ENCODE measurements at places on chromosomes 5 and 9.

DNA sequence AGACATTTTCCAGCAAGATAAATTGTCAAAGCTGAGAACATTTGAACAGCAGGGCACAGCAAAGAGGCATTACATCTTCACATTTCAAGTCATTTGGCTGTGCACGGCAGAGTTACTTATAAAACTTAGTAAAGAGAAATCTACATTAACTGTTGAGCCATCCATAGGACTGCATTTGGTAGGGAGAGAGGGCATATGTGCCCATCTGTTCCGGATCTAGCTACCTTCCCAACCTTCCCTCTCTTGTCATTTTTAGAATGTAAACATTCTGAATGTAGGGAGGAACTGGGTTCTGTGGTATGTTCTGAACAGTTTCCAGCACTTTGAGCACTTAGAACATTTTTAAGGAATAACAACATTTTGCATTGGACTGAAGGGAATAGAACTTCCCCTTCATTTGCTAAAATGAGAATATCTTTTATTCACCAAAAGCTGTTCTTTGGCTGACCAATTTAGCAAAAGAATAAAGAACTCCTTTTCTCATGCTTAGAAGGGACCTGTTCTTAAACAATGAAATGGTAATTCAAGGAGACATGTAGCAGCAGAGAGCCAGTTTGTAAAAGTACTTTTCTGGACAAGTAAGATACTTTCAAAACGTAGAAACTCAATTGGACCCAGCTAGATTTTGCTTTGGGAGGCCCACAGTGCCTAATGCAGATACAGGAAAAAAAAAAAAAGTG, 104.4 kb downstream of the CETN3 start:
- no peak for DNase-seq

DNA sequence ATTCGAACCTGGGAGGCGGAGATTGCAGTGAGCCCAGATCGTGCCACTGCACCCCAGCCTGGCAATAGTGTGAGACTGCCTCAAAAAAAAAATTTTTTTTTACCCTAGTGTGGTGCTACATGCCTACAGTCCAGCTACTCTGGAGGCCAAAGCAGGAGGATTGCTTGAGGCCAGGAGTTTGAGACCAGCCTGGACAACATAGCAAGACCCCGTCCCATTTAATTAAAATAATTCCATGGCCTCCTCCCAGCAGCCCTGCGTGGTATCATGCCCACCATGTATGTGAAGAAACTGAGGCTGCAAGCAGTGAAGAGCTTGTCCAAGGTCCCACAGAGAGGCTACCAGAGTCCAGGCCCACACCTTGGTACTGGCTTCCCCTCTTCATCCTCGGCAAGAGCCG, 19.4 kb upstream of the PHYHD1 start:
- no peak for DNase-seq

- DNase-seq: no peak
These were observed 364.1 kb downstream of the MAN2A1 start for GRCh38 chr5:110053824-110054223.

DNA sequence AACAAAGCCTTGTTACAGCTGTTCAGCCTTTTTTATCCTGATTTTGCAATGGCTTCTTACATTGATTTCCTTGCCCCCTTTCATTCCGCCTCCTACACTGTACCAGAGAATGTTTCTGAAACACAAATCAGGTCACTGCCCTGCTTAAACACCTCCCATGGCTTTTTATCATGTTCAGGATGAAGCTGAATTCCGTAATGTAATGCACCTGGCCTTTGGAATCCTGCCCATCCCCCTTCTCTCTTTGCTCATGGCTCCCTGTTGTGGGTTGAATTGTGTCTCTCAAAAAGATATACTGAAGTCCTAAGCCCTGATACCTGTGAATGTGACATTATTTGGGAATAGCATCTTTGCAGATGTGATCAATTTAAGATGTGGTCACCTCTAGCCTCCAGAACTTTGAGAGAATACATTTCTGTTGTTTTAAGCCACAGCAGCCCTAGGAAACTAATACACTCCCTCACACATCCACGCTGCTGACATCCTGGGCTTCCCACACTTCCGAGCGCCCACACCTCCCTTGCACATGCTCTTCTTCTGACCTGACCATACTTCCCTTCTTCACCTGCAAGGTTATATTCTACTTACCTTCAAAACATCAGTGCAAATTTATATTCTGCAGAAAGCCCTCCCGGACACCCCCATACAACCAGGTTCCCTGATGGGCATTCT, 101.2 kb downstream of the DNAH5 start:
- DNase-seq: no peak

- DNase-seq: no peak
These were observed 39.8 kb downstream of the ASS1 start for GRCh38 chr9:130484362-130485072.

GRCh38 chr5:90191352-90192045, 218.1 kb downstream of the CETN3 start:
- DNase-seq: no peak

GRCh38 chr5:173714551-173715428, 98.3 kb upstream of the BOD1 start:
- no peak for DNase-seq

GRCh38 chr5:10743951-10744350, 17.1 kb downstream of the DAP start:
- DNase-seq: no peak

DNA sequence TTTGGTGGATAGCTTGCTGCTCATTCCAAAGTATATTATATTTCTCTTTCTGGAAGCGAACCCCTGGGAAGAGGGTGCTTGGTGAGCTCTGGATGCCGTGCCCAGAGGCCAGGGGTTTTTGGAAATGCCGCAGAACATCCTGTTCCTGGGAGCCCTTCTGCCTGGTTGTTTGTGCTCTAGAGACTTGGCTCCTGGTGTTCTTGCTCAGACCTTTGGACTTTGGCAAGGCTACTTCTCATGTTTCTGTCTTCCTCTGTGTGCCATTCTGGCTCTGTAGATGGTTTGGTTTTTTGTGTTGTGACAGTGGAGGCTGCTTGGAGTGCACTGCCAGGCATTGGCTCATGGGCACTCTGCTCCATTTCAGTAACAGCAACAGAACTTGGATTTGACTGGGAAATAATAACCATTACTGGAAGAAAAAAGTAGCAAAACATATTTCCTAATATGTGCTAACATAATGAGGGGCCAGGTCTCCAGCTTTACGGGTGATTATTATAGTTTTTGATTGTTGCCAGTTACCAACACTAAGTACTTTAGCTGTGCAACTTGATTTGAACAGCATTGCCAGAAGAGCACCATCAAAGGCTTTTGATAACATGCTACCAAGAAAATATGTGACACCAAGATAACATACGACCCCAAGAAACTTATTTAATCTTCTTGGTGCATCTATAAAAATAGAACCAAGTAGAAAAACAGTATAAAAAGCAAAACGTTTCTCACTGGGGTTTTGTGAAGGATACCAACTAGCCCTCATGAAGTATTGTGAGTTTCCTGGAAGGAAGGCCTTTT, 94.2 kb downstream of the PCSK1 start:
- DNase-seq: no peak

DNA sequence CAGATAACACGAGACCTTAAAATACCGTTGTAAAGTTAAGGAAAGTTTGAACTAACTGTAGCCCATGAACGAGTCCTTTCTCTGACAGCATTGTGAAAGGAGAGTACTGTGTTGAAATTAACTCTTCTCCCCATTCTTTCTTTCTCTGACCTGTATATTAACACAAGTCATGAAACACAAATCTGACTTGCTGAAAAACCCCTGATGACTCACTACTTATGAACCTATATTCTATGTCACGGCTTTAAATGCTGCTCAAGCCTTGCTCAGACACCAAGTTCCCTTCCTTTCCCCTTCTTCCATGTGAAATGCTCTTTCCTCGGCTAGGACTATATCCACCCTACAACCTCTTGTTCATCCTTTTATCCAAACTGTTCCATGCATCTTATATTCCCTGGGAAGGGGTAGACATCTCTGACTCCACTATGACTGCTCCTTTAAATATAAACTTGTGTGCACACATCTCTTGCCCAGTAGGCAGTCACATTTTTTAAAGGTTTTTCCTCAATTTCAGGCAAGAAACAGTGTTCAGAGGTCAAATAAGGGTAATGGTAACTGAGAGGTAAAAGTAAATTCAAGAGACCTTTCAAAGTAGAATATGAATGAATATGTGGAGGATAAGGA, 142.9 kb downstream of the NFIB start:
- DNase-seq: no peak

DNA sequence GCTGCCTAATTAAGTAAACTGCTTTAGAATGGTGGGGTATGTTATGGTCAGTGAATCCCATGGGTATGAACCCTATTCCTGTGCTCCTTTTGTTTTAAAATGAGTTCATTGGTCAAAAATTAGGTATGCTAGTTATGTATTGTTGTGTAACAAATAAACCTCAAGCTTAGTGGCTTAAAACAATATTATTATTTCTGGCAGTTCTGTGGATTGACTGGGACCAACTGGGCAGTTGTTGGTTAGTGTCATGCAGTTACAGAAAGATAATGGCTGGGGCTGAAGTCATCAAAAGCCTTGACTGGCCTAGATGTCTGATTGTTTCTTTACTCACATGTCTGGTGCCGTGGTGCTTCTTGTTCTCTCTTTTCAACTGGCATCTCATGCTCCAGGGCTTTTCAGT, 8.9 kb upstream of the PTAR1 start:
- DNase-seq: no peak

DNA sequence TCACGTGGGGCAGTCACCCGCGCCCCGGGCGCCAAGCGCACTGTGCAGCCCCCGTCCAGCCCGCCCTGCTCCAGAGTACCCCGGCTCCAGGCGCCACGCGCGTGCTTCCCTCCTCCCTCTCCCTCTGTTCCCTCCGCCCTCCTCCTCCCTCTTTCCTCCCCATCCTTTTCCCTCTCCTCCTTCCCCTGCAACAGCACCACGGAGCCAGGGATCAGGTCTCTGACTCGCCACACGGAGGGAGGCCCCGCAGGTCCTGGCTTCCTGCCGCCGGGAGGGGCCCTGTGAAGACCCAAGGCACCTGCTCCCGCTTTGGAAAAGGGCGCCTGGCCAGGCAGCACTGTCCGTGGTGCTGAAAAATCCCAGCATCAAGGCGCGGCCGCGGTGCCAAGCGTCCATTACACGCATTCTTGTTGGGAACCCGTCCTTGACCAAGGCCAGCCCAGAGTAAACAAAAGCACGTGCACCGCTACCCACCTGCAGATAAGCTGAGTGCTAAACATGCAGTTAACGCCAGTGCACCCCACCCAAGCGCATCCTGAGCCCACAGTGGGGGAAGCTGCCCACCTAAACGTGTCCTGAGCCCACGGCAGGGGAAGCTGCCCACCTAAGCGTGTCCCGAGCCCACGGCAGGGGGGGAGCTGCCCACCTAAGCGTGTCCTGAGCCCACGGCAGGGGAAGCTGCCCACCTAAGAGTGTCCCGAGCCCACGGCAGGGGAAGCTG, 21.7 kb downstream of the SLC6A18 start:
- peak; percentile 11 for DNase-seq

- no peak for DNase-seq
These were observed 272.4 kb downstream of the SLF1 start for GRCh38 chr5:94890907-94891306.

DNA sequence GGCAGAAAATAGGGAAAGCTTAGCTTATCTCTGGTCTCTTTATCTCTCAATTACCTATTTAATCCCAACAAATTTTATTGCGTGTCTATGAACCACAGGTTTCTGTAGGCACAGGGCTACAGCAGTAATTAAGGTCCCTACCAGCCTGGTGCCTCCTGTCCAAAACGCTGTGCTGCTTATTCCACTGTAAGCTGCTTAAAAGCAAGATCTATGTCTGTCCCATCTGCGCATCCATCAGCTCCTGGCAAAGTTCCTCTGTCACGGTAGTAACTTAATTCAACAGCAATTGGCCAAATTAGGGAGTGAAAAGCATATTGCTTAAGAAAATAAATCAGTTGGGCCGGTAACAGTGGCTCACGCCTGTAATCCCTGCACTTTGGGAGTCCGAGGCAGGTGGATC, 235.8 kb upstream of the VLDLR start:
- DNase-seq: no peak

DNA sequence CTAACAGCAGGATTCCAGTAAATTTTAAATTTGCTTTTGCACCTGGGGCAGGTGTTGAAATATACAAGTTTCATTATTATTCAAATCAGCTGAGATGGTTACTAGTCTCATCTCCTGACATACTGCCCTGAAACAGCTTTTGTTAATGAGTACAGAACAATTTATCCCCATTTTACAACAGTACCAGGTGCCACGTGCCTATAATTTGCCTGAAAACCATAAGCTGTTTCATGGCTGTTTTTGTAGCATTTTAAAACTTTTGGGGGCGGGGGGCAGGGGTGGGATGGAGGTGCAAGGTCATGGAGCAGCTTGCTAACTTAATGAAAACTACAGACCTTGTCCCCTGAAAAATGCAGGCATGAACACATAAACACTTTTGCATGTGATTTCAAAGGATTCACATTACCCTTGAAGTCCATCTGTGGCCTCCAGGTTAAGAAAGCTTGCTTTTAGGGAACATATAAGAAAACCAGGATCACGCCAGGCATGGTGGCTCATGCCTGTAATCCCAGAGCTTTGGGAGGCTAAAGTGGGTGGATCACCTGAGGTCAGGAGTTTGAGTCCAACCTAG, 42.1 kb downstream of the TIMD4 start:
- no peak for DNase-seq

- no peak for DNase-seq
These were observed 2.9 kb downstream of the TGFBI start for GRCh38 chr5:136031711-136032110.

DNA sequence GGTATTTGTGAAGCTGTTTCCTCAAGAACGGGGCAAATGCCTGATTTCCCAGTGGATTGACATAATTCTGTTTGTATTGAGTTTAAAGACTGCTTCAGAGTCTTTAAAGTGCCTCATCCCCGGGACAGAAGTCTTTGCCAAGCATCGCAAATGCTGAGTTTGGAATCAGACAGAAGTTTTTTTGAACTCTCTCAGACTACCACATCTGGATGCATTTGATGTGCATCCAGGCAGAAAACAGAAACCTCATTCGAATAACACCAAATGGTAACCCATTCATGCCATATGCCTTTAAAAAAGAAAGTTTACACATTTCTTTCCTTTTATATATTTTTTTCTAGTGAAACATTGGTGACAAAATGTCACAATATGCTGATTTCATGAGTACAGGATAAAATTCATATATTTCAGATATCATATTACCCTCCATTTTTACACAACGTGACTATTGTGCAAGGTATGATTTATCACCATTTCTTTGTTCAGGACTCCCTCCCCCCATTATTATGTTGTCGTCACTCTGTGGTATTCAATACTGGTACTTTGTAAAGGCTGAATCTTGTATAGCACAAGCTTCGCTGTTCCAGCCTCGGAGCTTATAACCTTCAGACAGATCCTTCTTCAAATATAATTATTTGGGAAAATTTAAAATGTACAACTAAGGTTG, 91.1 kb downstream of the ZNF608 start:
- peak; percentile 77 for DNase-seq

DNA sequence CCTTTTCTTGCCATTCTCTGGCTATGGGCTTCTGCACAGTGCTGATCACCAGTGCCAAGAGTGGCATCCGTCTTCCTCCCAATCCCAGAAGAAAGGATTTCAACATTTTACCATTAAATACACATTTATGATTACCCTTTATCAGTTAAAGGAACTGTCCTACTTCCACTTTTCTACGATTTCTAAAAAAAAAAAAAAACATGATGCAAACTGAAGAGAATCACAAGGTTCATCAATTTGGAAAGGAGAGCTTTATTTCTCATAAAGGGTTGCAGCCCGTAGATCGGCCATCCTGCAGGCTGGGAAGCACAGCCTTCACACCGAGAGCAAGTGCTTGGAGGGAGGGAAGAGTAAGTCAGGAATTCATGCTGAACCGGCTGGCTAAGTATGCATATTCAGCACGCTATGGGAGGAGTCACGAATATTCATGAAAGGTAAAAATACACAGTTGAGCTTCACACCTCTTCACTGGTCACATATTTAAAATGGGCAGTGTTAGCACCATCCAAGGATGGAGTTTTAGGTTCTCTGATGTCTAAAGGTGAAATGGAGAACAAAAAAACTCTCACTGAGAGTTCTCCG, 52.5 kb upstream of the SEMA4D start:
- DNase-seq: no peak

Measured in NCI-H345 (cell line).